ENCODE measurements at places on chromosomes 16 and 17.

- no peak for DNase-seq
These were observed 78.6 kb upstream of the CDH5 start for GRCh38 chr16:66287926-66288325.

DNA sequence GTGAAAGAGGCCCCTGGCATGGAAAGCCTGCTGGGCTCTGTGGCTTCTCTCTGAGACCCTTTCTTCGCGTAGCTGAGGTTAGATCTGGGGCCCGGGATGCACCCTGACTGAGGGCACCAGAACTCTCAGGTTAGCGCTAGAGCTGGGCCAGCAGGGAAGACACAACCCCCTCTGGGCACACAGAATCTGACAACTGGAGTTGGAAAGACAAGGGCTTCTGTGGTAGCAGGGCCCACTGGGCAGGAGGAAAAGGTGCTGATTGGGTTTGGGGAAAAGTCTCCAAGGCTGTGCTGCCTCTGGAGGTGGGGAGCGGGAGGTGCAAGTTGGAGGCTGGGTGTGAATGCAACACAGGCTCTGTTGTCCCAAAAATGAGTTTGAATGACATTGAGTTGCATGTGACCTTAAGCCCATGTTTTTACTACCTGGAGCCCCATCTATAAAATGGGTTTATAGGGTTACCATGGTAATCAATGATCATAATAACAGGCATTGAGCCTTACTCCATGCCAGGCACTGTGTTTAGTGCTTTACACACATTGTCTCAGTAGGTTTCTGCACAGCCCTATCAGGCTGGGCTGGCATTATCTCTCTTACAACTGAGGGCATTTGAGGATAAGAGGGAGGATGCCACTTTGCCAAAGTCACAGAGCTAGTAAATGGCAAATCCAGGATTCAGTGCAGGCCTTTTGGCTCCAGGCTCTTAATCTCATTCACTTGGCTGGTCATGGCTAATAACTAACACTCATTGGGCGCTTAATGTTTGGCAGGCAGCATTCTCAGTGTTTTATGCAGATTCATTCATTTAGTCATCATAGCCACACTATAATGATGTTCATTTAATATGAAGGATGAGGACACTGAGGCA, 9.5 kb upstream of the IGFBP4 start:
- no peak for DNase-seq

- DNase-seq, result no peak
These were observed 14.4 kb downstream of the FLYWCH1 start for GRCh38 chr16:2925951-2926649.

- no peak for DNase-seq
These were observed 47.6 kb downstream of the SEC14L1 start for GRCh38 chr17:77188084-77189066.

DNA sequence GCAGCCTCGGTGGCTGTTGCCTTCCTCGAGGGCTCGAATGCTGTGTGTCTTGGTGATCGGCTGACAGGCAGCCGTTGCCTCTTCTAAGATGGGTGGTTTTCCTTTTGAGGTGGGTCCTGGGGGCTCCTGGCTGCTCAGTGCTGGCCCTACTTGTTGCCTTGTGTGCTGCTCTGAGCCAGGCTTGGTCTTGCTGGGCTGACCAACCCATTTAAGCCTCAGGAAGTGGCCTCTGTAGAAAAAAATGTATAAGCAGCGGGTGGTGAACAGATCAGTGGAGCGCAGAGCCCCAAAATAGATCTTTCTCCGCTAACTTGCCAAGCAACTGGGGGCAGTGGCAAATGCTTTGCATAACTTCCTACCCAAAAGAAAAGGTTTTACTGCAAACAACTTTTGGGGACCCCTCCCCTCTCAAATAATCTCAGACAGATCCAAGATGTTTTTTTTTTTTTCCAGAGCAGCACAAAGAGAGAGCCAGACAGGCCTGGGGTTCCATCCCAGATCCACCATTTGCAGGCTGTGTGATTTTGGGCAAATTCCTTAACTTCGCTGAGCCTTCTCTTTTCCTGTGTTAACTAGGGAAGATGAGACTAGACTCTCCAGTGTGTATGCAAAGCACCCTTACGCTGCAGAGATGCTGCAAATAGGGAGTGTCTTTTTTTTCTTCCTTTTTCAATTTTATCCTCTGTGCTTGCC, 42.5 kb downstream of the PLCG2 start:
- DNase-seq, result no peak

- no peak for DNase-seq
These were observed 4.7 kb upstream of the CHMP6 start for GRCh38 chr17:80986816-80987475.

DNA sequence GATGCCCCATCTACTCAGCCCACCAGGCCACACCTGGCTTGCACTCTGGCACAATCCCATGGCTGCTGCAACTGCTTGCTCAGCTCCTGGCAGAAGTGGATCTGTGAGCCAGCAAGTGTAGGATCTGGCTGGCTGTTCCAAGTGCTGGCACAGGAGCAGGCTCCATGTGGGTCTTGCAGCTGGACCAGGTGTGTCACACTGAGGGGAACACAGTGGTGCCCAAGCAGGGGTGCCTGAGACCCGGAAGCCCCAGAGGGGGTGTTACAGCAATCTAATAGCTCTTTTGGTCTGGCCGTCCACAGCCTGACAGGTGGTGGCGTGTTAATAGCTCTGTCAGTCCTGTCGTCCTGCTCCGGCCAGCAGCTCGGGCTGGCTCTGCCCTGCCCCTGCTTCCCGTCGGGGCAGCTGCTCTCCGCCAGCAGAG, 19.6 kb upstream of the GOT2 start:
- no peak for DNase-seq

DNA sequence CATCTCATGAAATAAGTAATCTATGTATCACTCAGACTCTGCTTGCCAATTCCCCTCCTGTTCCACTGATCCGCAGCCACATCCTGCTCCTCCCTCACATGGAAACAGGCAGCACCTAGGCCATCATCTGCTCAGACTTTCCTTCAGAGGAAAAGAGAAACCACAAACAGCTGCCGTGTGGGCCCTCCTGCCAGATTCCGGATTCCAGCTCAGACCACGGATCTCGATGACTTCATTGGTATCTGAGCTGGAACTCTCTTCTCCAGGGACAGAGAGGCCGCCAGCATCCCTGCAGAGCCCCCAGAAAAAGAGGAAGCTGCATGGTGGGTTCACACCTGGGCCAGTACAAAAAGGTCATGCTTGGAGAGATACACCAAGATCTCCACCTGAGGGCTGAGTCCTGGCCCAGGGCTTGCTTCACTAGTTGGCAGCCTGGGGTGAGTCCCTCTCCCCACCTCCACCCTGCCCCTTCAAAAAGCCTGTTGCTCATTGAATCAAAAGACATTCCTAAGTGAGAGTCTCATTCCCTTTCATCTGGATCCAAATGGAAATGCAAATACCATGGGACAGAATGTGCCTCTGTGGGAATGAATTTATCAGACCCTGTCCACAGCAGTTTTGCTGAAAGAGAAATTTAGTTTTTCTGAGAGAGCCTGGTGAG, 47.2 kb downstream of the HOXB1 start:
- peak; percentile 98 for DNase-seq

- DNase-seq, result peak; percentile 50
These were observed 4.5 kb upstream of the SAMD14 start for GRCh38 chr17:50134206-50135110.

DNA sequence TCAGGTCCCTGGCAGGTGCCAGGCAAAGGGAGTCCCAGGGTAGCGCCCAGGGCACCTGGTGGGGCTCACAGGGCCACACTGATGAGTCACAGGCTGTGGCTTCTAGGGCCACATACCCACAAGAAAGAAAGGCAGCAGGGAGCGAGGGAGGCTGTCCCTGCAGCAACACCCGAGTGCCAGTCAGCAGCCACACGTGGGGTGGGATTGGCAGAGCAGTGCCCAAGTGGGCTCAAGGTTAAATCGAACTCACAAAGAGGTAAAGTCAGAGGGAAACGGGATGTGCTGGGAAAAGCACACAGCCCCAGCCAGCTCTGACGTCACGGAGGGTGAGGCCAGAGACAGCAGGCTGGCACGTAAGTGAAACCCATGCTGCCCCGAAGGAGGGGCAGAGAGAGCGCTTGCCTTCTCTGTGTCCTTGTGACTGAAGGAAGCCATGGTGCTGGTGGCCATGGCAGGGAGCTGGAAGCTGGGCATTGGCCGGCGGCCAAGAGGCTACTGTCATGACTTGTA, 33.8 kb downstream of the FA2H start:
- no peak for DNase-seq

DNA sequence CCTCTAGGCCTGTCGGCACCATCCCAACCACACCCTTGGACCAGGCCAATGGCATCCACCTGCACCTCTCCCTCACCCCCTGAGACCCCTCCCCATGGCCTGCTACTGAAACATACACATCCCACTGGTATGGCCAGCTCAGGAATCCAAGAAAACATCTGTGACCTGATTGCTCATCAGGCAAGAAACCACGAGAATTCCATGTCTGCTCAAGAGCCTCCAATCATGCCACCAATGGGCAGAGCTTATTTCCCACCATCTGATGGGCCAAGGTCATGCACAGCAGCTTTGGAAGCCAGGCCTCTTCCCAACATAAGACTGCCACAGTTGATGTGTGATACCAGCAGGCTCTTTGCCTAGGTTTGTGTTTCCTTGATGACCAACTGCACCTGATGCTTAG, 190.1 kb downstream of the C16orf78 start:
- peak; percentile 88 for DNase-seq

DNA sequence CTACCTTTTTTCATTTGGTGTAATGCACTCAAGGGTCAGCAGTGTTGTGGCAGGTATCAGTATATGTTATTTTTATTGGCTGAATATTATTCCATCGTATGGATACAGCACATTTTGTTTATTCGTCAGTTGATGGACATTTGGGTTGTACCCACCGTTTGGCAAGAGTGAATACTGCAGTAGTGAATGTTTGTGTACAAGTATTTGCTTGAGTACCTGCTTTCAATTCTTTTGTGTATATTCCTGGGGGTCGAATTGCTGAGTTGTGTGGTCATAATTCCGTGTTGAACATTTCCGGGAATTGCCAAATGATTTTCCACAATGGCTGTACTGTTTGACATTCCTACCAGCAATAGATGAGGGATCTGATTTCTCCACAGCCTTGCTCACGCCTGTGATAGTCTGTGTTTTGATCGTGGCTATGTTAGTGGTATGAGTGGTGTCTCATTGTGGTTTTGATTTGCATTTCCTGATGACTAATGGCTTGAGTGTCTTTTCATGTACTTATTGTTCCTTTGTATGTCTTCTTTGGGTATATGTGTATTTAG, 108.4 kb downstream of the OR1D5 start:
- peak; percentile 98 for DNase-seq

DNA sequence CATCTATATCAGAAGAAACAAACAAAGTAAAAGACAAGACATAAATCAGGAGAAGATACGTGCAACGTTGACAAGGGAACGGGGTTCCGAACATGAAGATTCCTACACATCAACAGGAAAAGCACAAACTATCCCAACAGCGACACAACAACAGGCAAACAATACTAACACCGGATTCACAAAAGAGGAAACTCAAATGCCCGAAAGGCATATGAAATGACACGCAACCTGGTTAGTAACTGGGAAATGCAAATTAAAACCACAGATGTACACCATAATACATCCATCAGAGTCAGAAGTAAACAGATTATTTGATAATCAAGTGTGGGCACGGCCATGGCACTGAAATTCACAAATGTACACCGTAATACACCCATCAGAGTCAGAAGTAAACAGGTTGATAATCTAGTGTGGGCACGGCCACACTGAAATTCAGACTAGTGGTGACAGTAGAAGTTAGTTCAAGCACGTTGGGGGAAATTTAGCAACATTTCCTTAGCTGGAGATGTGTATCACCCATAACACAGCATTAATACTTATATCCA, 171.9 kb upstream of the RPH3AL start:
- DNase-seq, result no peak

- DNase-seq, result peak; percentile 87
These were observed 28.0 kb downstream of the CUEDC1 start for GRCh38 chr17:57927048-57927723.

- DNase-seq, result no peak
These were observed 71.2 kb downstream of the RNF213 start for GRCh38 chr17:80331820-80332219.

DNA sequence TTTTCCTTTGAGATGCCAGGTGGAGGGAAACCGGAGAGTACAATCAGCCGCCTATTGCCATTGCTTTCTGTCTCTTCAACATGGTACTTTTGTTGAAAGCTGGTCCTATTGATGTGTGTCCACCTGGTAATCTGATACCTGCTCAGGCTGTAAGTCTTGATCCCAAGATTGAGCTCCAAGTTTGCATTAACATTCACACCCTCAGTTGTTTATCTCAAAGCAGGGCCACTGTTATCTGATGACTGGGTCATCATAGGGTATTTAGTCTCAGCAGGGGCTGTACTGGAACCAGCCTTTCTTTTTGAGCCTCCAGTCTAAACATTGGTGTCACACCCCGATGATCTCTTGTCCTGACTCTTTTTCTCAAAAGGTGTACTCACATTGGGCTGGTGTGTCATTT, 370.3 kb upstream of the TOM1L1 start:
- no peak for DNase-seq

- peak; percentile 95 for DNase-seq
These were observed 33.7 kb downstream of the DDX19A start for GRCh38 chr16:70380248-70380918.

GRCh38 chr17:35117984-35118383, 1.7 kb downstream of the RAD51D start:
- peak; percentile 52 for DNase-seq

GRCh38 chr16:88939245-88939971, 37.6 kb downstream of the CBFA2T3 start:
- DNase-seq, result no peak

DNA sequence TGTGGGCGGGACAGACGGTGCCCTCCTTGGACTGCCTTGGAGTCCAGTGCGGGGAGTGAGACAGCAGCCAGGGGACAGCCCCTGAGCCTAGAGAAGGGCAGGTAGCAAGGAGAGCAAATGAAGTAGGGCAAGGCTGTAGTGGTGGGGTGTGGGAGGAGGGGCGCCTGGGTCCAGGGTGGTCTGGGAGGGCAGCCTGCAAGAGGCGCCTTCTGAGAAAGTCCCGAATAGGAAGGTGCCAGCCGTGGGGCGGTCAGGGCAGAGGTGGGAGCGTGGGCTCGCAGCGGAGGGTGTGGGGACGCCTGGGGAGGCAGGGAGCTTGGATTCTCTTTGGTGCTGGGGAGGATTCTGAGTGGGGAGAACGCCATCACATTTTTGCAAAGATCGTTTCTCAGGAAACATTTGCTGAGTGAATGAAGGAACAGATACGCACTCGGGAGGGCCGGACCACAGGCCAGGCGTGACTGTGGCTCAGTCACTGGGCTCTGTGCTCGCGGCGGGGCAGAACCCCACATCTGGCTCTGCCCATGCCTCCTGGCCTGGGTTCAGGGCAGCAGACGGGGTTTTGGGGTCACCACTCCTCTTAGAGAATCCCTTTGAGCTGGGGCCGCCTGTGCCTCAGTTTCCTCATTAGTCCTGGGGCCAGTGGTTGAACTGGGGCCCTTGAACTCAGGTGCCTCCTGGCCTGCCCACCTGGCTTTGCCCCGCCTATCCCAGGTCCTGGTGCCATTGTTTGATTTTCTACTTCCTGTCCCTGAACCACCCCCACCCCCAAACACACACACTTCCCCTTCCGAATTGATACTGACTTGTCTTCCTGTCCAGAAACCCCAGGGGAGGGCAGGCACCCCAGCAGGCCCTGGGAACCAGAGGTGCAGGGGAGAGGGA, 4.2 kb downstream of the SNN start:
- DNase-seq, result no peak

- no peak for DNase-seq
These were observed 26.4 kb downstream of the ORC6 start for GRCh38 chr16:46715769-46716305.

Measured in fibroblast of skin of back (primary cell).